ENCODE measurements at places on chromosomes 5 and 9. TPM values are rescaled to one million over a fixed set of nuclear protein-coding genes. Genes with fewer than 3 reads are reported as not detected.

KIAA0825 gene
- total RNA-seq = 0.41 TPM

CER1 gene
- total RNA-seq = not detected

OR13C5 gene
- not detected for total RNA-seq

FOXD4L3 gene
- not detected for total RNA-seq

NUTM2G gene
- total RNA-seq = not detected

SAXO1 gene
- not detected for total RNA-seq

CBY3 gene
- not detected for total RNA-seq

PCSK1 gene
- total RNA-seq = 0.22 TPM

SV2C gene
- total RNA-seq = not detected

C9orf72 gene
- 4.2 TPM for total RNA-seq

SPATA31A3 gene
- not detected for total RNA-seq

SNX24 gene
- total RNA-seq = 21.1 TPM

OGN gene
- not detected for total RNA-seq

FOXD4 gene
- total RNA-seq = 0.37 TPM

C5orf22 gene
- 14.7 TPM for total RNA-seq

LRRTM2 gene
- not detected for total RNA-seq

GPRIN1 gene
- 9.3 TPM for total RNA-seq

KIF4B gene
- not detected for total RNA-seq

LURAP1L gene
- total RNA-seq = 11.6 TPM

PFN3 gene
- total RNA-seq = not detected

CDH9 gene
- not detected for total RNA-seq

DPYSL3 gene
- total RNA-seq = 17.0 TPM

TRIP13 gene
- total RNA-seq = 61.0 TPM

SEMA6A gene
- total RNA-seq = 0.21 TPM

FAXDC2 gene
- total RNA-seq = 0.17 TPM

ARPC5L gene
- total RNA-seq = 78.6 TPM

UBE2D2 gene
- total RNA-seq = 150 TPM

PCA3 gene
- total RNA-seq = not detected

Measured in A549 treated with CpdA at 1 μM for 4 hours (cell line).